ENCODE measurements at places on chromosomes 13 and 19.

- no peak for DNase-seq
Measured at GRCh38 chr13:100547791-100548201, 40.8 kb downstream of the GGACT start.

DNA sequence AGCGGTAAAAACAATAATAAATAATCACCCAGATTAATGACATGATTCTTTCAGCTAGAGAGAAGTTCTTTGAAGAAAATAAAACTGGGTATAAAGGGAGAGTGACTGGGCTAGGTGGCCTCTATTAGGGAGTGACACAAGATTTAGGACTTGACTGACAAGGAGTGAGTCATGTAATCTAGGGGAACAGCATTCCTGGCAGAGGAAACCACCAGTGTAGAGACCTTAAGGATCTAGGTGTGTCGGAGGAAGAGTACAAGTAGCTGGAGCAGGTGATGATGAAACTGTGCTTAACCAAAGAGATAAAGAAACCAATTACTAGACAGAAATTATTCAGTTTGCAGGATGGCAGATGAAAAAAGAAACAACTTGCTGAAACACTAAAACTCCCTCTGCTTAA, 248.0 kb downstream of the RFC3 start:
- DNase-seq: no peak

DNA sequence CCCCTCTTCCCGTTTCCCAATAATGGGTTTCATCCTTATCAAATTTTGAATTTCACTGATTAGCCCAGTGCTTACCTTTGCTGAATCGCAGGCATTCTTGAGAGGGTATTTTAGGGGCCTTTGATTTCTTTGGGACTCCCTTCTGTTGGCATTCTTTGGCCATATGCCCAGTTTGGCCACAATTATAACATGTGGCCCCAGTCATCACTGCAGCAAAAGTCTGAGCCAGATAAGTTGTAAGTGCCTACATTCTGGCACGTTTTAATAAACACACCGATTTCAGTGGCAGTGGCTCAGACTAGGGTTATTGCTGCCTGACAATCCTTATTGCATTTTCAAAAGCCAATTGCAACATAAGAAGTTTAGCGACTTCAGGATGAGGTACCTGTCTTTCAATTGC, 41.4 kb downstream of the ZNF726 start:
- DNase-seq: no peak

DNA sequence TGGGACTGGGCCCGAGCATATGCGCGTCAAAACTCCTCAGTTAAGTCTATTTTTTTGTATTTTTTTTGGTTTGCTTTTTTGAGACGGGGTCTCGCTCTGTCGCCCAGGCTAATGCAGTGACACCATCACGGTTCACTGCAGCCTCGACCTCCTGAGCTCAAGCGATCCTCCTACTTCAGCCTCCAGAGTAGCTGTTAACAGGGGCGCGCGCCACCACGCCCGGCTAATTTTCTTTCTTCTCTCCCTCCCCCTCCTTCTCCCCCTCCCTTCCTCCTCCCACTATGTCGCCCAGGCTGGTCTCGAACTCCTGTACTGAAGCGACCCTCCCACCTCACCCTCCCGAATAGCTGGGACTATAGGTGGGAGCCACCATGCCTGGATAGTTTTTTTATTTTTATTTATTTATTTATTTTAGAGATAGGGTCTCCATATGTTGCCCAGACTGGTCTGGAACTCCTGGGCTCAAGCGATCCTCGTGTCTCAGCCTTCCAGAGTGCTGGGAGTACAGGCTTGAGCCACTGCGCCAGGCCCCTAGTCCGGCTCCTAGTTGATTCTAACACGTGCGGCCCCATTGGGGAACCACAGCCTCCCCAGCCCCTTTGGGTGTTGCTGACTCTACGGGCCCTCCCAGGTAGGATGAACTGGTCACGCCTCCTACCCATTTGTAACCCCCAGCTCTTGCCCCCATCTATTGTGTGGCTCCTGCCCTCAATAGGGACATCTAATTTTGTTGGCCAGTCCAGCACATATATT, 806 bp upstream of the ZNF837 start:
- no peak for DNase-seq

DNA sequence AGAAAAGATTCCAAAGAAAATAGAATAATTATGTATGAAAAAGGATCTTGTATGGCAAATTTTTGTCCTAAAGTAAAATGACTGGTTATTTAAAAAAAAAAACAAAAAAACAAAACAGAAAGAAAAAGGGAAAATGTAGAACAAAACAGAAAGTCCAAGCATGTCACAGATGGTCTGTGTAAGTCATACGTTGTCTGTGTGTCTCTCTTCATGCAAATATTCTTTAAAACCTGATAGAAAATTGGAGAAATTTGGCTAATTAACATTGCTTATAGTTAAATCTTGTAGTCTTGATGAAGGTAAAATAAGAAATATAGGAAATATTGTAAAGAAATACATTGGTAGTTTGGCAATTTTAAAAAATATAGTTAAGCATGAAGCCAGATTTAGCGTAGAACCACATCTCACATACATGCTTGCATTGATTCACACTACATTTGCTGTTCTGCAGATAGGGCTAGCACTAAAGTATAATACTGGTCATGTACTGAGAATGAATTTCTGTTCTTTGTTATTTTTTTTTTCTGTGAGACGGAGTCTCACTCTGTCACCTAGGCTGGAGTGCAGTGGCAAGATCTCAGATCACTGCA, 58.4 kb downstream of the SPRYD7 start:
- DNase-seq: no peak

DNA sequence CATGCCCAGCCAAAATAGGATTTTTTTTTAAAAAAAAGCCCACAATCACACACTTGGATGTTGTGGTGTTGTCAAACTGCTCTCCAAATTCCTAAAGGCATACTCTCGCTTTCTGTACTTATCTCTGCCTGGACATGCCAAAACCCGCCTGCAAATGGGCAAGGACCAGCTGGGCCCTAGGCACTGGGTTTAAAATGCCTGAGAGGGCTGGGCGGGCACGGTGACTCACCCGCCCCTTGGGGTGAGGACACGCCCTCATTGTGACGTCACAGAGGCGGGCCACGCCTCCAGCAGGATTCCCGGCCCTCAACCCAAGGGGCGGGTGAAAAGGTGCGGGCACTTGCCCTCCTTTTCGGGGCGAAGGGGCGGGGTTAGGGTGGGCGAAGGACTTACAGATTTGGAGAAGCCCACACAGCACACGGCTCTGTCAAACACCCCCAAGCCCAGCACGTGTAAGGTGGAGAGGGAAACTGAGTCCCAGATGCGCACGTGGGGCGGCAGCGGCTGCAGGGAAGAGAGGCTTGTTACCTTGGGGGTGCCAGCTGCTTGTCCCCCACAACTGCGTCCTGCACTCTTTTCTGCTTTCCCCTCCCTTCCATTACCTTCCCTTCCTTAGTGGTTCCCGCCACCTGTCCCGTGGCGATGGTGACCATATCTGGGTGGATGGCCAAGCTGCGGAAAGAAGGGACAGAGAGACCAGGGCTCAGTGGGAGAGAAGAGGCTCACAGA, 6.6 kb downstream of the EML2 start:
- no peak for DNase-seq

GRCh38 chr13:30848332-30849027, 57.6 kb upstream of the MEDAG start:
- DNase-seq: no peak

- DNase-seq: no peak
Measured at GRCh38 chr13:84118839-84119409, 236.7 kb upstream of the SLITRK1 start.

GRCh38 chr13:80718970-80719369, 378.0 kb upstream of the SPRY2 start:
- DNase-seq: no peak

- no peak for DNase-seq
Measured at GRCh38 chr13:38636073-38636472, 50.8 kb upstream of the FREM2 start.

DNA sequence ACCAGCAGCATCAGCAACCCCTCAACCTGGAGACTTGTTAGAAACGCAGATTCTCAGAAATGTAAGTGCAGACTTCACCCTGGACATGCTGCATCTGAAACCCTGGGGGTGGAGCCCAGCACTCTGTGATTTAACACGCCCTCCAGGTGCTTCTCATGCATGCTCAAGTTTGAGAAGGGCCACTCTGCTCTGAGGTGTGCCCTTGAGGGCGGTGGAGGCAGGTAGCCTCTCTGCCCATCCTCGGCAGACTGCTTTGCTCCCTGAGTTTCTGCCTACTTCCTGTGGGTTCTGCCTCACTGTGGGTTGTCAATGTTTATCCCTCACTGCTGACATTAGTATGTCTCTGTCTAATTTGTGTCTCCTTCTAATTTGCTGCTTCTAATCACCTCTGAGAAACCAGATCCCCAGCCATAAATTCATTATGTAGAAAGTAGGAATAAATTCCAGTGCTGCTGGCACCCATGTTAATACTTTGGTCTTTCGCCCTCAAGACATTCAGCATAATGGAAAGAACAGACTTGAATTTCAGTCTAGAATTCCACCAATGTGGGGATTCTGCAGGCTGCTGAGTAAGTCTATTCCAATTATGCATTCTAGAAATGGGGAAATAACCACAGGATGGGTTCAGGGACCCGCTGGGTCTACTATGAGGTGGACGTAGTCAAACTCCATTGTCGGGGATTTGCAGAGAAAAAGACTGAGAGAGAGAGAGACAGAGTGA, 51.3 kb upstream of the CYSLTR2 start:
- DNase-seq: no peak

- no peak for DNase-seq
Measured at GRCh38 chr19:39660661-39661060, 4.9 kb downstream of the LGALS16 start.

GRCh38 chr13:75405976-75406703, 75.8 kb downstream of the TBC1D4 start:
- no peak for DNase-seq

- no peak for DNase-seq
Measured at GRCh38 chr19:5107432-5108122, 138.7 kb downstream of the KDM4B start.

All from substantia nigra (tissue), 51 donors.